ENCODE measurements at places on chromosomes 16 and 17. TPM values are rescaled to one million over a fixed set of nuclear protein-coding genes. Genes with fewer than 3 reads are reported as not detected.

- no peak for DNase-seq
Observed at GRCh38 chr16:47716571-47716970, 255.4 kb downstream of the PHKB start.

GRCh38 chr16:85402910-85403692, 210.0 kb upstream of the GSE1 start:
- no peak for DNase-seq

DNA sequence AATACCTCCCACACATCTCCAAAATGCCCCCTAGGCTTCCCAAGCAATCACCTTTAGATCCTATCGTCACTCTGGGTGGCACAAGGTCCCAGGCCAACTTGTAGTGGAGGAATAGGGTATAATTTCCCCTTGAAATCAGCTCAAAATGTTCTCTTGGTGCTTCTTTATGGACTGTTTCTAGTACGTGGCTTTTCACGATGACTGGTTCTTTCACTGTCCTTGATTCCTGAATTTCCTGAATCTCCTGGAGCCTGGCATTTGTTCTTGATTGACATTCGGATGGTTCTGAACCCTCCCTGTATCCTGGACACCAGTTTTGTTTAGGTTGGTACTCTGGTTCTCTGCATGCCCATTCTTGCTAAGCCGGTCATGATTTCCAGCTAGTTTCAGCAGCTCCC, 6.9 kb upstream of the VPS53 start:
- DNase-seq = no peak

DNA sequence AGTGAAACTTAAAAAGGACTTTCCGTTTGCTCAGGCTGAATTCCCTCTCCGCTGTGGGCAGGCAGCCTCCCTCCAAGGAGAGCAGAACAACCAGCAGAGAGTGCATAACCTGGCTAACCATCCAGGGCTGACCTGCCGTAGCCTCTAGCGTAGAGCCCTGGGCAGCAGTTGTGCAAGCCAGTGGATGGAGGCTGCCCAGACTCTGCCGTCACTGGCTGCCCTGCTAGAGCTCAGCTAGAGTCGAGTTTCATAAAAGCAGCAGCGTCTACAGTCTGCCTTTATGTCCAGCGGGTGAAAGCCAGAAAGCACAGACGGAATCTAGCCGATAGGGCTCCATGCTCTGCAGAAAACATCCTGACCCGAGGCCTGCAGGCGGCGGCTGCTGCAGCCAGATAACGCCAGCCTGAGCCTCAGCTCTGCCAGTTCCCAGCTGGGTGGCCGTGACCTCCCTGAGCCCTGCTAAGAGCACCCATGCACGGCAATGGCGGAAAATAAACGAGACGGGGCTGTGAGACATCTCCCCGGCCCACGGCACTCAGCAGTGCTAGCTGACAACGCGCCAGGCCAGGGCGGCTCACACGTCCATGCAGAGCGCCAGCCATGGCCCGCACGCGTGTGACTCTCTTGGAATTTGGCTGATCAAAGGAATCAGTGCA, 231.3 kb downstream of the ENGASE start:
- no peak for DNase-seq

Gene KRTAP9-4
- total RNA-seq = not detected

Gene CCL5
- 4.4 TPM for total RNA-seq

Gene RSPRY1
- 106 TPM for total RNA-seq

Gene KRT15
- 38.4 TPM for total RNA-seq

Gene ECI1
- total RNA-seq = 83.9 TPM
